ENCODE measurements at places on chromosomes 4 and X.

DNA sequence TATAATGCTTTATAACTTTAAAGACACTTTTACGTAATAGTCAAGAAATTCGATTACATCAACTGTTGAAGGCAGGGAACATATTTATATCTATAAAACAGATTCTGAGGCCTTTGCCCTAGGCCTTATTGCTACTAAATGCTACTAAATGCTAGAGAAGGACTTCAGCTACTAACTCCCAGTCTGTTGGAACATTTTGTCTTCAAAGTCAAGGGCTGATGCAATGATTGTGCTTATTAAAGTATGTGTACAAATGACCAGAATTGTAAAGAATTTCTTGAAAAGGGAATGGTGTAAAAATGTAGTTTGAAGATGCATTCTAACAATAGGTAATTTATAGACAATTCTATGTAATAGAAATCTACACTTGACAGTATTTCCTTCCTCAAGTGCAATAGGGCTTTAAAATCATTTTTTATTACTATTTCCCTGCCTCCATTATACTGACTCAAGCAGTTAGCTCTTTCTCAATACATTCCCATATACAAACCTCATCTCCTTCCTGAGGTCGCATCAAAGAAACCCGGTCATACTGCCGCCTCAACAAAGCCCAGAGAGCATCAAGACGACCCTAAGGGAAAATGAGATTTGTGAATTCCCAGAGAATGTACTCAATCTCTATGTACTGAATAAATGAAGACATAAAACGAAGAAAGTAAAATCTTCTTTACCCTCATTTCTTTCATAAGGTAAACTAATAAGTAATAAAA is 95.7 kb downstream of the ANTXR2 start:
- no peak for DNase-seq

DNA sequence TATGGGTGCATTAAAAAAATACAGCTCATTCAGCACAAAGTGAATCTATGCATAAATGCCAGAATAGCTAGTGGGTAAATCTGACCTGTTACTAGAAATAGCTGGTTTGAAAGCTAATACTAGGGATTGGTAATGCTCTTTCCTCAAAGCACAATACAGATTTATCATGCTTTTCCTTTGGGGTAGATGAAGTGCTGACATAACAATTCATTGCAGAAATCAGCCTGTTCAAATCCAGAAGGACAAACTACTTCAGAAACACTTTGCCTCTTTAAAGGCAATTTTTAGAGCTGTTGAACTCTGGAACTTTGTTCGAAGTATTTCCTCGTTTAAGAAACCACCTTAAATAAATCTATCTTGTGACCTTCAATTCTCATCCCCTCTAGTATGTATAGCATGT is 957.9 kb downstream of the ARAP2 start:
- no peak for DNase-seq

- DNase-seq = no peak
Observed at GRCh38 chr4:166075599-166075998, 202.6 kb downstream of the TLL1 start.

DNA sequence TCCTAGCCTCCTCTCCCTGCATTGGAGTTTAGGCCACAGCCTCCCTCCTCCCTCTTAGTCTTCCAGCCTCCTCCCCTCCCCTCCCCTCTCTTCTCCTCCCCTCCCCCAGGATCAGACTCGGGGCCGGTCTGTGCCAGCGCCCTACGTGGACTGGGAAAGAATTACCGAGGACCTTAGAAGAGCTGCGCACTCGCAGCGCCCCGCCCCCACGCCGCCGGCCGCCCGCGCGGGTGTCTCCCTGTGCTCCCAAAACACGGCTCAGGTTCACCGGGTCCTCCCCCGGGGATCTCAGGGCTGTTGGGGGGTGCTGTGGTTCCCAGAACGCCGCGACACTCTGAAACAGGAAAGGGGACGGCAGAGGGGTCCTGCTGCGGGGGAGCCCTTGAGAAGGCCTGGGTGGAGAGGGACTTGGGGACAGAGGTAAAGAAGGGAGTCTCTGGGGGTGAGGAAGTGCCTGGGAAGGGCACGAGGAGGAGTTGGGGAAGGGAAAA is 122.3 kb upstream of the TBL1X start:
- DNase-seq = peak; percentile 77

DNA sequence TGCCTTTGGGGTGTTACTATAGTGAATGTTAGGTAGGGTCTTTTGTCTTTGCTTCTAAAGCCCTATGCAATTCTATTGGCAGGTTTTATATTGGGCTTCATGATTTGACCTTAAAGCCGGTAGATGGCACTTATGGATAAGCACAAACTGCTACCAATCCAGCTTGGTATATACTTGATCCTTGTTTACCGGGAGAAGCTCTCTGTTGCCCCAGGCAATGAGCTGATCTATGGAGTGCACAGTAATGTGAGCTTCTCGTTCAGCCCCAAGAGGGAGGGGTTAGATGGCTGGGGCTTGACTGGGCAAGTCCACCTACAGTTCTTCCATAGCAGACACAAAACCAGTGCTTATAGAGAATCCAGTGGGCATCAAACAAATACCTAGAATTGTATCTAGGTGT is 287.2 kb upstream of the CT83 start:
- no peak for DNase-seq

DNA sequence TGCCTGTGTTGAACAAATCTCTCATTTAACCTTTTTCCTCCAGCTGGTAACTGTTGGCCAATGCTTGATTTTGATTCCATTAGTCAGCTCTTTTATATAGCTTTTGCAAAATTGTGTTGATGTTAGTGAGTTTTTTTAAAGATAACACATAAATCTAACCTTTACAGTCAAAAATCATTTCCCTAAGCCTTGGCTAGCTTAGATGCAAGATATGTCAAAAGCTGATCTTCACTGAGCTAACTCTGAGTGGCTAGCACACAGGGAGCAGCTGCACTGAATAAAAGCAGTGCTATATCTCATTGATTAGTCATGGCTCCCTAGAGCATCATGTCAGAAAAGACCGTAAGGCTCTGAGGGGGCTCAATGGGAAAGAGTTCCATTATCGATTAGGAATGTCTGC is 78.7 kb downstream of the PPARGC1A start:
- no peak for DNase-seq

GRCh38 chrX:154028502-154029184 is 8.9 kb upstream of the IRAK1 start:
- no peak for DNase-seq

DNA sequence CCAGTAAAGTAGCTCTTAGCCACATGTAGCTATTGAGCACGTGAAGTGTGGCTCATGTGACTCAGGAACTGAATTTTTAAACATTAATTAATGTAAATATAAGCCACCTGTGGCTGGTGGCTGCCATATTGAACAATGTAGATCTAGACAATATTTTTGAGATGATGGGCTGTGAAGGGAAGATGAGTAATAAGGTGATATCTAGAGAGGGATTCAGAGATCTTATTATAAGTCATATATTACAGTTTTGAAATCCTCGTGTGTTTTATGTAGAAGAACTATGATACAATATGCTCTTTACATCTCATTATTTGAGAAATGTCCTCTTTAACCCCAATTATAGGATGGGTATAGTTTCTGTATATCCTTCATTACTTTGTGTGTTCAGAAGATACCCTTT is 5.6 kb downstream of the GAR1 start:
- no peak for DNase-seq

DNA sequence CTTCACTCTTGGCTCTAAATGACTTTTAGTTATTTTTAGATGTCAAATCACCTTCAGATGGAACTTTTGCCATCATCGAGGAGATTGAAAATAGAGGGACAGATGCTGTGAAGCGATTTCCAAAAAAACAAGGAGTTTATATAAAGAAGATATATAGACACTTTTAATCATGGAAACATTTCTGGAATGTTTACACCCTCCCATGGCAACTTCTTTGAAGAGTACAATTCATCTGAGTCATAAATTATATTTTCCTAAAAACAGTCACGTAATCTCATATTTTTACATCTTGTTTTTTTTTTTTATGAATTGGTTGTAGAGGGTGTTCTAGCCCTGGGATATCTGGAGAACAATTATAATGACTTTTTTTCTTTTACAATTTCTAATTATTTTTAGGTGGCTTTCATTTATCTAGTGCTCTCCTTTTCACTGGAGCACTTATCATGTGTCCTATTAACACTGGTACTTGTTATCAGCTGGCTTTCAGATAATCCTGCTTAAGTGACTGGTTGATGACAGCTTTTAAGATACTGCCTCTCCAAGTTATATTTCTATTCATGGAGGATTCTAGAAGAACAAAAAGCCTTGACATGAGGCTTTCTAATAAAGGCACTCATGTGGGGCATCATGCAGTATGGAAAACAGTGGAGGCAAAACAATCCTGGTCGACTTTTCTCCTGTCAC is 24.9 kb downstream of the PCDH7 start:
- no peak for DNase-seq

DNA sequence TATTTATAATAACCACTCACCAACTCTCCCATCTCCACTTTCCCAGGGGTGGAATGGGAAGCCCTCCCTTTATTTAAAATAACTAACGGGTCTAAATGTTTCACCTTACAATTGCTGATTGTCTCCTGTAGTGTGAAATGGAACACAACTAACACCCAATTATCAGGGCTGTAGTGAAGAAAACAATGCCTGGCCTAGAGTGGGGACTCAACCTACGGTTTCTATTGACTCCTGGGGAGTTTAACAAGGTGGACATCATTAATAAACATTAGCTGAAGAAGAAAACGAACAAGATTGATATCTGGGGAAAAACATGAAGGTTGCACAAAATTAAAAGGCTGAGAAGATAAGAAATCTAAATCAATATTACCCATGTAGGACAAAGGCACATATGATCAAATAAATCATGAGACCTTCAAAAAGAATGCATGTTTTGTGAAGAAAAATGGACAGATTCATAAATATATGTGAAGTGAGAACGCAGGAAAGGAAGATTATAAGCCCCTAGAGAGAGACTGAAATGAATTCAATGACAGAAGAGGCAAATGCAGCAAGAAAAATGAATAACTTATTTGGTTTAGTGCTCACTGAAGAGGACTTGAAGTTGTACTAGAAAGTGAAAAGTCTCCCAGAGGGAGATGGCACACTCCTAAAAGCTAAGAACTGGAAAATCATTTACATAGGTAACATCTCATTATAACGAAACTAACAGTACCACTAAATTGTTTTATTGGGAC is 593.0 kb upstream of the AADAT start:
- no peak for DNase-seq

- DNase-seq = no peak
Observed at GRCh38 chr4:175087145-175087544, 169.0 kb downstream of the ADAM29 start.

DNA sequence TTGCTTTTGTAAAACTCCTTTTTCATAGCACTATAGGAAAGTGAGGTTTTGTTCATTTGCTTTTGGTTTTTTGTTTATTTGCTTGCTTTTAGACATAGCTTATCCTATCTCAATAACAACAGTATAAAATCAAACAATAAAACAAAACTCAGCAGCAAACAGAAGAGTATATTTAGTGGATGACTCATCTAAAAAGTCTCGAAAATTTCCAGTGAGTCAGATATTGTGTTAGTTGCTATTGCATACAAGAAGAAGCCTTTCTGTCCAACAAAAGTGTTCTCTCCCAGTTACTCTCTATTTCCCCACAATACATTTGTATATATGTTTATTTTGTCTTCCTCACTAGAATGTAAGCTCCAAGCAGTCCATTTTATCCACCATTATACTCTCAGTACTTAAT is 36.0 kb upstream of the NPNT start:
- DNase-seq = no peak

DNA sequence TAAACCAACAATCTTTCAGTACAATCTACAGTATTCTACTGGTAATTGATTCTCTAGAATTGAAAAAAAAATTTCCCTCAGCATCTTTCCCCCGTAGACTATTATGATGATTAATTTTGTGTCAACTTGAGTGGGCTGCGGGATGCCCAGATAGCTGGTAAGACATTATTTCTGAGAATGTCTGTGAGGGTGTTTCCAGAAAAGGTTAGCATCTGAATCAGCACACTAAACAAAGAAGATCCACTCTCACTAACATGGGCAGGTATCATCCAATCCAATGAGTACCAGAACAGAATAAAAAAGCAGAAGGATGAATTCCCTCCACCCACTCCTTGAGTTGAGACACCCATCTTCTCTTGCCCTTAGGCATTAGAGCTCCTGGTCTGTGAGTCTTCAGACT is 186.1 kb upstream of the MAB21L2 start:
- no peak for DNase-seq

DNA sequence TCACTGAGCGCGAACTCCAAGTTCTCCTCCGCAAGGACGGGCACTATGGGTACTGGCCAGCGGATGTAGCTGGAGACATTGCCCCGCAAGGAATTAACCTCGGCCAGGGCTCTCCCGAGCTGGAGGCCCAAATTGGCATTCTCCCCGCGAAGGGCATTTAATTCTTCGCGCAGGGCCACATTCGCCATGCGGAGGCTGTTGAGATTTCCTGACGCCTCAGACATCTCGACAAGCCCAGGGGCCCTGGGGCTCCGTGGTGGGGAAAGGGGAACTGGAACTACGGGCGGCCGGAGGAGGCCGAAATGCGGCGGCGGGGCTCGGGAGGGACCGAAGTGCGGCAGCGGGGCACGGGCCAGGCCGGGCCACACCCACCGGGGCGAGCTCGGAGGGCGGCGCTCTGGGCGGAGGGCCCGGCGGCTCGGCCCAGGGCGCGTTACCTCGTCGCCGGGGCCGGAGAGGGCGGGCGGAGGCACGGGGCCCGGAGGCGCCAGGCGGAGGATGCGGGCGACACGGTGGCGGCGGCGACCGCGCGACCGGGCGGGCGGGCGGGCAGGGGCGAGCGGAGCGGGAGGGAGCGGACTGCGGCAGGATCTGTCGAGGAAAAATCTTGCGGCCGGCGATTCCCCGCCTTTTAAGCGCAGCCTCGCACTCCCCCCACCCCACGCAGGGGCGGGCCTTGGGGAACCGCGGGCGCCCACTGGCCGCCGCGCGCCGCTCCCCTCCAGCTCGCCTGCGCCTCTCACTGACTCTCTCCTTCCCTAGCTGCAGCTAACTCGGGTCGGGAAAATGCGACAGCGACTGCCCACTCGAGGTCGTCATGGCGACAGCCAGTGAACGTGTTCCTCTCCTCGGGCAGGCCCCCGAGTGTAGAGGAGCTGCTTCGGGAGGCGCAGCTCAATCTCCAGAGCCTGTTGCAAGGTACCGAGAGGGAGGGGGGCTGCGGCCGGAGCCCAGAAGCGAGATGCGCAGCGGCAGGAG is at the start of gene RTL5:
TSS of gene RTL5 (minus strand) at position 599 of the 978 bp plus-strand sequence.
- peak; percentile 90 for DNase-seq

- DNase-seq = no peak
Observed at GRCh38 chr4:26296021-26296420, 24.8 kb upstream of the RBPJ start.

DNA sequence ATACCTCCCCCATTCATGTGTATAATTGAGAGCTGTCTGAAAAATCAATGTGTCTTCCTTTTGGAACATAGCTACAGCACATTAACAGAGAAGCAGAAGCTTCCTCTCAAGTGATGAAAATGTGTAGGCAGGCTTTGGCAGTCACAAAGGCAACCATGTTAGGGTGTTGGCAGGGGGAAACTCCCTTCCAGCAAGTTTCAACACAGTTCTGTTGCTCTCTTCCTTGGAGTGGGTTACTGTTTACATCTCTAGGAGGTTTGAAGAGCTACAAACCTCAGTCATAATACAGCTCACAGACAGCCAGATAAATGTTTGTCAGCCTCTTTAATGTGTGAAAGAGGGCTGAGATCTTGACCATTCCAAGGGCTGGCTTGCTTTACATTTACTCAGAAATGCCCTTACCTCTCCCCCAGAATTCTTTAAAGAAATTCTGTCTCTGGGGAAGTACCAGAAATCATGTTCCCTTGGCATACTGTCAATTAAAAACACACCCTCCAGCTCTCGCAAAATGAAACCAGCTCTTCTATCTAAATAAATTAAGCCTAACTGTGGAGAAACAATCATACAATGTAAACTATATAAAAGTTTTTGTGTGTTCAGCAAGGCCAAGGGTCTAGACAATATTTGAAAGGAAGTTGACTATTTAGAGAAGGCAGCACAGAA is 18.9 kb downstream of the ZBTB33 start:
- no peak for DNase-seq
